ENCODE measurements at places on chromosomes 3 and 15.

GRCh38 chr15:47750740-47751262 is 33.5 kb downstream of the SEMA6D start:
- DNase-seq = no peak

DNA sequence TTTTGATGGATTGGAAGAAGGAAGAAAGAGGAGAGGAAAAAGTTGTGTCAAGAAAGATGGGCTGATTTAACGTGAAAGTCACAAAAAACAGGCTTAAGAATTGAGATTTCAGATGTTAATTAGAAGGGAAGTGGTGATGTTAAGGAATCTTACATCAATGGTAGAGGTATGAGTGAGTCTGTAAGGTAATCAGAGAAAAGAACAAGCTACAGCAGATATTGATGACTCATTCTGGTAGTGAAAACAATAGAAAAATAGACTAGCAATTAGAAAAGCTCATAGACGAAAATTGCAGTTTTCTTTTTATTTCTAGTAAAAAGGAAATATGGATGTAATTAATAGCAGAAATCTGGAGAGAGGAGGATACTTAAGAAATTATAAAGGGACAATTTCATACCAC is 559.6 kb downstream of the MCTP2 start:
- no peak for DNase-seq

GRCh38 chr3:159584421-159584820 is 404.2 kb upstream of the IL12A start:
- peak; percentile 38 for DNase-seq

- DNase-seq = no peak
Measured at GRCh38 chr15:58788056-58788710, 17.1 kb downstream of the MINDY2 start.

DNA sequence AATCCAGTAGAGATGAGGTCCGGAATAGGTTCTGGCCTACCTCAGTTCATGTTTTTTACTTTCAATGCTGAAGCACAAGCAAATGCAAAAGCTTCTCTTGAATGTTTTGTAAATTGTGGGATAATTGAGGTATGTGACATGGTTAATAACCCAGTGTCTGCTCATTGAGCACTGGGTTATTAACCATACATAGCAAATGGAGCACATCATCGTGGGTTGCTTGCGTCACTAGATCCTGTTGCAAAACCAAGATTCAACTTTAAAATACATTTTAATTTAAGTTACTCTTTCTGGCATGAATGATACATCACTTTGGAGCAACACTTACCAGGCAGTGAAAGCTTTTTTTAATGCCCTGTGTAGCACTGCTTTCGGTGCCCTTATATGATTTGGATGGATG is 165.6 kb downstream of the IGF1R start:
- DNase-seq = no peak

DNA sequence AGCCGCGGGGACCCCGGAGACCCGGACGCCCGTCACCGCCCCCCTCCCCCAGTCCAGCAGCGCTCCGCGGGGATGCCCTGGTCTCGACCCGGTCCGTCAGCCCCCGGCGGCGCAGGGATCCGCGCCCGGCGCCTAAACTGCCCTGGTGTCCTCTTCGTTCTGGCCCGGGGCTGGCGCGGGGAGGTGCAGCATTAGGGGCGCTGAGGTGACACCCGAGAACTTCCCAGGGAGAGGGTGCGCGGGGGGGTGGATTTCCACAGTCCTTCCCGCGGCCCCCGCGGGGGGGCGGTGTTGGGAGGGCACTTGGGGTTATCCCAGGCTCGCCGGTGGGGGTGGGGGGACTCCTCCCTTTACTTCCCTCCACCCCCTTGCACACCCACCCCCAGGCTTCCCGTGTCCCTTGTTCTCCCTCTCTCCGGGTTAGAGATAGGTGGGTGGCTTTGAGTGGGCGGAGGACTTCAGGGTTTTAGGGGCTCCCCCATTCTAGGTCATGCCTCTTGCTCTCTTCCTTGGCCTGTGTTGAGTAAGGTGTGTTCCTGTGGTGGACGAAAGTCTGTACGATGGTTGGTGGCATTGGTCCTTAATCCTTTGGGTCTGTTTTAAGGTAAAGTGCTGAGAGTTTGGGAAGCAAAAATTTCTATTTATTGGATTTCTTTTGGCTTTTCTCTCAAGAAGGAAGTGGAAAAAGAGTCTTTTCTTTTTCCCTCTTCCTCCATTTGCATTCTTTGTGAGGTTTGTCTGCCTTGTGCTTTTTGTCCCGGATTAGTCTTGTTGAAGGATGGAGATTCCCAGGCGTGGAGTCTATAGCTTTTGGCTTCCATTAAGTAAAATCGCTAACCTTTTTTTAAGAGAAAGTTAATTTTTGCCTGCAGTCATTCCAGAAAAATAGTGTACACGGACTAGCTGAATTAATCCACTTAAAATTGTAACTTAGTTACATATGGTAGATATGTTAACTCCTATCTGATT is 811 bp downstream of the SKIL start:
- peak; percentile 63 for DNase-seq

DNA sequence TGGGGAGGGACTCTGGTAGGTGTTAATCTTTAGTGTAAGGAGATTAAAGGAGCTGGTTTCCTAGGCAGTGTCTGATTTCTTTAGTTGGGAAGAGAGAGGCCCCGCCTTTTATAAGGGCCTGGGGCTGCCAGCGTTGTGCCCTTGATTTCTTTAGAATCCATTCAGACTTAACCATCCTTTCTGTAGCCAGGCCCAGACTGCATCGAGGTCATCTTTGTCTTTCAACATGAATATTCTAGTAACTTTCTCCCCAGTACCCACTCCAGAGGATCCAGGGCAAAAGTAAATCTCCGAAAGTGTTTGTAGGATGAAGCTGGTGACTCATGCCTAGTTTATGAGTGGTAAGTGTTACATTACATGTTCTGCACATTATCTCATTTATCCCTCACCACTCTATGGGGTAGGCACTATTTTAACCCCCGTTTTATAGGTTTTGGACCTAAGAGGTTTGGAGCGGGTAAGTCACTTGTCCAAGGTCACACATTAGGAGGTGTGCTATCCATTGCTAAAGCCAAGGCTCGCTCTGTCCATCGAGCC is 11.8 kb upstream of the USP3 start:
- no peak for DNase-seq

DNA sequence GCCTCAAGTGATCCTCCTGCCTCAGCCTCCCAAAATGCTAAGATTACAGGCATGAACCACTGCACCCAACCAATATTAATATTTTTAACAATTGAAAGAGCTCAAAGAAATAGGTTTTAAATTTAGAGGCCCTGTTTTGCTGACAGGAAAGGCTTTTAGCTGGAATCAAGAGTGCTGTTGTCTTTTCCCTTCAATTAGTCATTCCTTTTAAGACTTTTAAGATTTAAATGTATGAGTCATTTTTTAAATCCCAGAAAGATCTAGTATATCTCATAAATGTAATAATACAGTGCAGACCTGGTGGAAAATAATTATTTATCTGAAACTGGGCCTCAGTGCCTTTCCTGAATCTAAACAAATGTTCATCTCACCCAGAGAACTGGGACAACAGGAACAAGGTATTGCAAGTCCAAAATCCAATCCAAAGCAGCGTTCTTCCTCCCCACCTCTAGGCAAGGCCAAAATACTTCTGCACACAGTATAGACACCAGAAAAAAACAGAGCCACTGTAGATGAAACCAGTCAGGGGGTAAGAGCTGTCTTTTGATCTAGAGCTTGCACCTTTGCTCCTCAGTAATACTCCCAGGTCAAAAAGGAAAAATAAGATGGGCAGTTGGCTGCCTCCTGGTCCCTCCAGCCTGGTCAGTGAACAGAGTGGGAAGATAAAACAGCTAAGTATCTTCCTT is 14.4 kb downstream of the AGTR1 start:
- DNase-seq = no peak

DNA sequence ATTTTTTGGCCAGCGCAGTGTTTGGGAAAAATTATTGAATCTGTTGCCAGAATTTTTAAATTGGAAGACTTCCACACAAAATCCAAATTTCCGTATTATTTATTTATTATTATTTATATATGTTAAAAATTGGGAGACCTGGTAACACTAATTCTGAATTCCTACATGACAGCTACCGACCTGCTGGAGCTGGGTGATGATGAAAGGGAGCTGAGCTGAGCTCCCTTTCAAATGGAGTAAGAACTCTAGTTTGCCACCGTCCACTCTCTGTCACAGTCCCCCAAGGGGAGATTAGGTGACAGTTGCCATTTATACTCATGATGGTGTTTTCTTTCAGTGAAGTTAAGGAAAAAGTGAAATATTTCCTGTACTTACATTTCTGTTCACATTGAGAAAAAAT is 1.4 kb downstream of the CRTC3 start:
- no peak for DNase-seq

GRCh38 chr3:172034786-172035685 is 4.3 kb upstream of the FNDC3B start:
- no peak for DNase-seq

DNA sequence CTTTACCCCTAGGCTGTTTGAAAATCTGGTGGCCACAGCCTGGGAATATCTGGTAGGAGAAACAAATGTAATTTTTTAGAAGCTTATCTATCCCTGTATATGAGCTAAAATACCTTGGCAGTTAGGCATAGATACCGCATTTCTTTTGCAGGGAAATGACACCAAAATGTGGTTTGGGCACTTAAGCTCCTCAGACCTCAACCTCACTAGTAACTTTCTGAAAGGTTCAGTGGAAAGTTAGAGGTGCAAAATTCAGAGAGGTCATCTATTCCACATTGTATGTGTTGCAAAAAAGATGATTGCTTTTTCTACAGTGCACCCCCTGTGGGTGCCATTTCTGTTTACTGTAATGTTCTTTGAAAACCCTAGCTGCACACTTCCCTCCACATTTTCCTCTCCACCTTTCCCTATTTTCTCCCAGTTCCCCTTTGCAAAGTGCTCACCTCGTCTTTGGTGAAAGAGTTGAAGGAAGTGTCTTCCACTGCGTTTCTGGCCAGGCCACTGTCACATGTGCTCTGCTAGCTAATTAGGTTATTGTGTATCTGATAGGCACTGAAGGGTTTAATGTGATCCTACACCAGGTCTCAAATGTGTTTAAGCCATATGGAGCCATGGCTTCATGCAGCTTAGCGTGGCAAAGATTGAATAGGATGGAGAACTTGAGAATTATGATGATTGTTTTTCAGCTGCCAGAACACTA is 1.3 kb downstream of the SACM1L start:
- no peak for DNase-seq

DNA sequence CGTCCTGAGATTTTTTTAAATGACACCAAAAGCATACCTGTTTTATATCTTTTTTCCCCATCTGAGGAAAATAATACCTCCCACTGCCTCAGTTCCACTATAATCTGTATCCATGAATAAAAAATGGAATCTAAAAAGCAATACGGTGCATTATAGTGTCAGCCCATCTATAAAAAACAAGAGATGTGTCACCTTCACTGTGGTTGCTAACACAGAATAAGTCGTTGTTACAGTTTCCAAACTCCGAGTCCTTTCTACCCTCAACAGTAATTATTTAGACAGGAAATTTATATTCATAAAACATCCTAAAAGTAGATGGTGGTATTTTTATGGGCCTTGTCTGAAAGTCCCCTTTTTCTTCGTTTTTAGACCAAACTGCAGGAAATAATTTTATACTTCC is 19.4 kb downstream of the RFTN1 start:
- no peak for DNase-seq

- no peak for DNase-seq
Measured at GRCh38 chr3:22907161-22907780, 295.9 kb upstream of the UBE2E2 start.

DNA sequence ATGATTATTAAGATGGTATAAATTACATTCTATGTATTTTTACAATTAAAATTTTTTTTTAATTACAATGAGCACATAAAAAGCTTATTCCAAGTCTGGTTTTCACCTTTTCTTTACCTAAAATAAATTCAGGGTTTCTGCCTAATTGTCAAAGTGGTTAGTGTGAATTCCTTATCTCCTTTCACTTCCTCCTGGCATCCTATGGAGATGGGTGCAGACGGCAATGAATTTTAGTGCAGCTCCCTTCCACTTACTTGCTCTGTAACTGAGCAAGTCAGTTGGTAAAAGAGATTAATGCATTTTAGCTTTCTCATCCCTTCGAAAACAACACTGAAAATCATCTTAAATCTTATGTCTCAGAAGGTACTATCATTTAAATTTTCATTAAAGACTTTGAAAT is 13.1 kb downstream of the HDGFL3 start:
- no peak for DNase-seq

GRCh38 chr15:45747426-45747825 is 112.6 kb downstream of the SQOR start:
- no peak for DNase-seq

DNA sequence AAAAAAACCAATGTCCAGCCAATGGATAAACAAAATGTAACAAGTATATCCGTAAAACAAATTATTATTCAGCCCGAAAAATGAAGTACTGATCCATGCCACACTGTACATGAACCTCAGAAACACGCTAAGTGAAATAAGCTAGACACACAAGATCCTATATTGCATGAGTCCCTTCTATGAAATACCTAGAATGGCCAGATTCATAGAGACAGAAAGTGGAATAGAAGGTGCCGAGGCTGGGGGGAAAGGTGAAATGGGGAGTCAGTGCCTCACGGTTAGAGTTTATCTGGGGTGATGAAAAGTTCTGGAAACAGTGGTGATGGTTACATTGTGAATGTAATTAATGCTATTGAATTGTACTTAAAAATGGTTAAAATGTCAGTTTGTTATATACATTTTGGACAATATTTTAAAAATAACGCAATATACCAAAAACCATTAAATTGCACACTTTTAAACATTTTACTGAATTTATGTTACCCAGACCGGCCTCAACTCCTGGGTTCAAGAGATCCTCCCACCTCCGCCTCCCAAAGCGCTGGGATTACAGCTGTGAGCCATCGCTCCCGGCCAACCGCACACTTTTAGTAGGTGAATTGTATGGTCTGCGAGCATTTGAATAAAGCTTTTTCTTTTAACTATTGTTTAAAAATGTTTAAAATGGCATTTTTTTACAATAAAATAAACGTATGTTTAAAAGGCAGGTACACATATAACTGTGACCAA is 2.1 kb downstream of the RNF168 start:
- DNase-seq = no peak

GRCh38 chr3:32989171-32989570 is 37.7 kb downstream of the CCR4 start:
- no peak for DNase-seq

GRCh38 chr15:27807335-27807734 is 291.8 kb downstream of the OCA2 start:
- no peak for DNase-seq

GRCh38 chr3:39907981-39908380 is 98.6 kb downstream of the MYRIP start:
- no peak for DNase-seq
